ENCODE measurements at places on chromosomes 16 and 17.

DNA sequence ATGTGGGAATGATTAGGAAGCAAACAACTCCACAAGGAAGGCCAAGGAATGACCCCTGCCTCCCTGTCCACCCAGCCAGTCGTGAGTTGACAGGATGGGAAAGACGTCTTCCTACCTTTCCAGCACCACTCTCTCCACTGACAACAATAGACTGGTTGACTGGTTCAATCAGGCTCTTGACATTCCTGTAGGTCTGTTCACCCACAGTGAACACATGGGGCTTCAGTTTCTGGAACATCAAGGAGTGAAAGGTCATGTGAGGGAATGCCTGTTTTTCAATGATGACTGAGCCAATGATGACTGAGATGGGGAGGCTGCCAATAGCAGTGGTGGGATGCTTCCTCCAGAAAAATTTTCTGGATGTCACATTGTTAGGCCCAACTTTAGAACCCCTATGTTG is 9.6 kb downstream of the MYO19 start:
- DNase-seq = no peak
- no peak overlapping the region for H3K27ac ChIP-seq
- H3K4me1 ChIP-seq = no peaks in the 10 kb centered on the region
- no peaks in the 10 kb centered on the region for H3K27me3 ChIP-seq
- H3K4me3 ChIP-seq = no peak overlapping the region

DNA sequence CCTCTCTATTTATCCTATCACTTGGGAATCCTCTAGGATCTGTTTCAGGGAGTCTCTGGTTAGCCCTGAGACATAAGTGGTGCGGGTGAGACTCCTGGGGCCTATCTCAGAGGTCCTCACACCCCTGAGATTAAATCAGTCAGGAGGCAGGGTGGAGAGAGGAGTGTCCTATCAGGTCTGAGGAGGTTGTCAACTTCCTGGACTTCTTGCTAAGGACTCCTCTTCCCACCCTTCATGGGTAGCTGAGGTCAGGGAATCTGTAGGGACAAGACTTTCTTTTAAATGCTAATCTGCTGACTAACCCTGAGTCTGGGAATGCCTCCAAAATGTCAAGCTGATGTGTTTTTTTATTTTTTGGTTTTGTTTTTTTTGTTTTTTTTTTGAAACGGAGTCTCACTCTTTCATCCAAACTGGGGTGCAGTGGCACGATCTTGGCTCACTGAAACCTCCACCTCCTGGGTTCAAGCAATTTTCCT is 6.6 kb upstream of the ARMC5 start:
- H3K36me3 ChIP-seq = no peaks in the 10 kb centered on the region
- DNase-seq = no peak
- H3K27me3 ChIP-seq = no peaks in the 10 kb centered on the region

GRCh38 chr17:14733376-14733775 is 432.5 kb downstream of the HS3ST3B1 start:
- no peak overlapping the region for H3K4me3 ChIP-seq
- H3K4me1 ChIP-seq = no peaks in the 10 kb centered on the region
- no peaks in the 10 kb centered on the region for H3K27me3 ChIP-seq
- no peak for DNase-seq
- H3K27ac ChIP-seq = no peak overlapping the region

GRCh38 chr17:13413001-13413400 is 188.7 kb downstream of the HS3ST3A1 start:
- no peaks in the 10 kb centered on the region for H3K27me3 ChIP-seq
- H3K27ac ChIP-seq = no peak overlapping the region
- H3K4me3 ChIP-seq = no peak overlapping the region
- peaks cover 12% of the 10 kb centered on the region for H3K4me1 ChIP-seq
- no peak for DNase-seq

DNA sequence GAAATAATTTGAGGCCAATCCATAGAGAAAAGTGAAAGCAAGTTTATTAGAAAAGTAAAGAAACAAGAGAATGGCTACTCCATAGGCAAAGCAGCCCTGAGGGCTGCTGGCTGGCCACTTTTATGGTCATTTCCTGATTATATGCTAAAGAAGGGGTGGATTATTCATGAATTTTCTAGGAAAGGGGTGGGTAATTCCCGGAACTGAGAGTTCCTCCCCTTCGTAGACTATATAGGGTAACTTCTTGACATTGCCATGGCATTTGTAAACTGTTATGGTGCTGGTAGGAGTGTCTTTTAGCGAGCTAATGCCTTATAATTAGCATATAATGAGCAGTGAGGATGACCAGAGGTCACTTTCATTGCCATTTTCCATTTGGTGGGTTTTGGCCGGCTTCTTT is 4.4 kb downstream of the DHRS7B start:
- no peak overlapping the region for H3K27ac ChIP-seq
- DNase-seq = no peak
- H3K4me3 ChIP-seq = no peak overlapping the region
- H3K4me1 ChIP-seq = peaks cover 15% of the 10 kb centered on the region
- H3K27me3 ChIP-seq = no peaks in the 10 kb centered on the region

DNA sequence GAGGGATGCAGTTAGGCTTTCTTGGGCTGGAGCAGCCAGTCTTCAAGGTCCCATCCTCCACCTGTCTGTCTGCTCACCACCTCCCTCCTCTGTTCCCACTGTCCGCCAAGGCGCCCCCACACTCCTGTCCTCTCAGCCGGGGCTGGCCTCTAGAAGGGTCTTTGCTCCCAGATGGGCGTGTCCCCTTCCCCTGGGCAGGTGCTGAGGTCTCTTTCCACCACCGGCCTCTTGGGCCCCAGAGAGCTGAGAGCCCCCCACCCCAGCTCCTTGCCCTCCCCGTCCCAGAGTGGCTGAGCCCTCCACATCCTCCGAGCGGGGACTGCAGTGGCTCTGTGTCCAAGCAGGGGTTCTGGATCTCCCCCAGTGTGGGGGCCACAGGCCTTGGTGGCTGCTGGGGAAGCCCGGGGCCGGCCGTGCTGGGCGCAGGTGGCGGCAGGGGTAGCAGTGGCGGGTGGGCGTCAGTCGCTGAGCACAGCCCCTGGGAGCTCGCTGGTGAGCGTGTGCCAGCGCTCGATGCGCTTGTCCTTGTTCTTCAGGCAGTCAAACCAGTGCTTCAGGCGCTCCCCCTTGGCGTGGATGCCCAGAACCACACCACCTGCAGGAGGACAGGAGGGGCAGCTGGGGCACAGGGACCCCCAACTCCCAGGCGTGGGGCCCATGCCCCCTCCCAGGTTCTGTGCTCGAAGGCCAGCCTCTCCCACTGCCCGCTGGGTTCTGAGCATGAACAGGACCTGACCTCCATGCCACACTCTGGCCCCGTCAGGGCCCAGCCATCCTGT is 9.8 kb downstream of the SCGB1C2 start:
- peaks cover 4% of the 10 kb centered on the region for H3K27me3 ChIP-seq
- DNase-seq = no peak
- H3K4me3 ChIP-seq = no peak overlapping the region
- H3K27ac ChIP-seq = no peak overlapping the region
- no peaks in the 10 kb centered on the region for H3K36me3 ChIP-seq
- no peaks in the 10 kb centered on the region for H3K4me1 ChIP-seq

- DNase-seq = peak; percentile 78
- peak overlapping the region; percentile 62 for H3K4me3 ChIP-seq
- peaks cover 3% of the 10 kb centered on the region for H3K27me3 ChIP-seq
- peaks cover 4% of the 10 kb centered on the region for H3K36me3 ChIP-seq
- H3K4me1 ChIP-seq = peaks cover 38% of the 10 kb centered on the region
Measured at GRCh38 chr16:2475413-2476344, 752 bp downstream of the TBC1D24 start.

GRCh38 chr16:83915081-83915480 is 16.2 kb downstream of the MLYCD start:
- H3K27me3 ChIP-seq = no peaks in the 10 kb centered on the region
- H3K36me3 ChIP-seq = peaks cover 75% of the 10 kb centered on the region
- no peak overlapping the region for H3K27ac ChIP-seq
- no peak overlapping the region for H3K4me3 ChIP-seq
- H3K4me1 ChIP-seq = no peaks in the 10 kb centered on the region

- H3K4me1 ChIP-seq = peaks cover 68% of the 10 kb centered on the region
- H3K27ac ChIP-seq = no peak overlapping the region
- no peak for DNase-seq
- peaks cover 45% of the 10 kb centered on the region for H3K36me3 ChIP-seq
Measured at GRCh38 chr17:82241926-82242697, 13.3 kb downstream of the SLC16A3 start.

DNA sequence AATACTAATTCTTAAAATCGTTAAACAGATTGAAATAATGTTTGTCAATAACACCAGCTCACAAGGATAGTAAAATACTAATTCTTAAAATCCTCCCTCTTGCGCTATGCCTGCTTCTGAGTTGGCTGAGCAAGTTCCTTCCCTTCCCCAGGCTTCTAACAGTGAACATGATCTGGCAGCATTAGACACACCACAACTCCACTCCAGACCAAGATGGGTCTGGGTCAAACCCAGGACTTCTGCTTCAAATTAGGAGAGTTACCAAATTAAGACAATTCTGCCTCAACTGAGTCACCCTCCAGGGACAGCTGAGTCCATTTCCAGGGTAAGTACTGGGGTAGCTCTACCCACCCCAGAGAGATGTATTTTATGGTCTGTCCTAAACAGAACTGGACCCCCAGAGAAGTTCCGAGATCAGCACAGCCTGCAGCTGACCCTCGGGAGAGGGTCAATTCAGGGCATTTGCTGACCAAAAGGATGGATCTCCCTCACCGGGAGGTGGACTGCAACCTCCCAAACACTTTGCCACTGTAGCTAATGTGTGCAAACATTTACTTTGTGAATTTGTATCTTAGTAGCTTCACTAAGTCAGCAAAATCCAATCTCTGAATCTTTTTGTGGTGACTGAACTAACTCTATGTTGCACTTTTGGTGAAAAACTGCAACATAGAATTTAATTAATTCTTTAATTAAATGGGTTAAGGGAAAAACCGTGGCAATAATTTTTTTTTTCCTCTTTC is 48.8 kb downstream of the ADCY9 start:
- no peak overlapping the region for H3K4me3 ChIP-seq
- H3K27ac ChIP-seq = no peak overlapping the region
- DNase-seq = no peak
- no peaks in the 10 kb centered on the region for H3K4me1 ChIP-seq

DNA sequence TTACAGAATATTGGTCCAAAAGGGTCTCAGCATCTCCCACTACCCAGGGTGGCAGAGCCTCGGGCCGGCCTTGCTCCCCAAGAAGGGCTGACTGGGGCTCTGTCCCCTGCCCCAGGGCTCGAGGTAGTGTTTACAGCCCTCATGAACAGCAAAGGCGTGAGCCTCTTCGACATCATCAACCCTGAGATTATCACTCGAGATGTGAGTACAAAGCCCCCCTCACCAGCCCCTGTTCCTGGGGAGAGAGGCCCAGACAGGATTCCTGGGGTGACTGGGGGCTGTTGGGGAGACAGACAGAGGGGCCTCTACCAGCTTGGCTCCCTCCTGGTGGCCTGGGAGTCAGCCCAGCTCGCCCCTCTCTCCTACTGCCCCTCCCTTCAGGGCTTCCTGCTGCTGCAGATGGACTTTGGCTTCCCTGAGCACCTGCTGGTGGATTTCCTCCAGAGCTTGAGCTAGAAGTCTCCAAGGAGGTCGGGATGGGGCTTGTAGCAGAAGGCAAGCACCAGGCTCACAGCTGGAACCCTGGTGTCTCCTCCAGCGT is 6.1 kb upstream of the NLRC5 start:
- H3K27me3 ChIP-seq = no peaks in the 10 kb centered on the region
- H3K4me1 ChIP-seq = peaks cover 4% of the 10 kb centered on the region
- H3K36me3 ChIP-seq = no peaks in the 10 kb centered on the region
- DNase-seq = no peak

DNA sequence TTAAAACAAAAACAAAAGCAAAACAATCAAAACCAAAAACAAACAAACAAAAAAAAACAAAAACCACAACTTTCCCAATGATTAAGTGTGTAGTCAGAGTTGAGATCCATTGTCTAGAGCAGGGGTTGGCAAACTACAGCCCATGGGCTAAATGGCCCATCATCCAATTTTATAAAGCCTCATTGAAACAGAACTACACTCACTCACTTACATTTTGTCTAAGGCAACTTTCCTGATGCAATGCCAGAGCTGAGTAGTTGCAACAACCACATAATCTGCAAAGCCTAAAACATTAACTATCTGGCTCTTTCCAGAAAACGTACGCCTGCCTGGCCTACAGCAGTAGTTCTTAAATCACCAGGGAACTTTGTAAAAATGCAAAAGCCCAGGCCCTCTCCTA is 124.1 kb downstream of the SOX9 start:
- H3K27me3 ChIP-seq = no peaks in the 10 kb centered on the region
- DNase-seq = no peak

DNA sequence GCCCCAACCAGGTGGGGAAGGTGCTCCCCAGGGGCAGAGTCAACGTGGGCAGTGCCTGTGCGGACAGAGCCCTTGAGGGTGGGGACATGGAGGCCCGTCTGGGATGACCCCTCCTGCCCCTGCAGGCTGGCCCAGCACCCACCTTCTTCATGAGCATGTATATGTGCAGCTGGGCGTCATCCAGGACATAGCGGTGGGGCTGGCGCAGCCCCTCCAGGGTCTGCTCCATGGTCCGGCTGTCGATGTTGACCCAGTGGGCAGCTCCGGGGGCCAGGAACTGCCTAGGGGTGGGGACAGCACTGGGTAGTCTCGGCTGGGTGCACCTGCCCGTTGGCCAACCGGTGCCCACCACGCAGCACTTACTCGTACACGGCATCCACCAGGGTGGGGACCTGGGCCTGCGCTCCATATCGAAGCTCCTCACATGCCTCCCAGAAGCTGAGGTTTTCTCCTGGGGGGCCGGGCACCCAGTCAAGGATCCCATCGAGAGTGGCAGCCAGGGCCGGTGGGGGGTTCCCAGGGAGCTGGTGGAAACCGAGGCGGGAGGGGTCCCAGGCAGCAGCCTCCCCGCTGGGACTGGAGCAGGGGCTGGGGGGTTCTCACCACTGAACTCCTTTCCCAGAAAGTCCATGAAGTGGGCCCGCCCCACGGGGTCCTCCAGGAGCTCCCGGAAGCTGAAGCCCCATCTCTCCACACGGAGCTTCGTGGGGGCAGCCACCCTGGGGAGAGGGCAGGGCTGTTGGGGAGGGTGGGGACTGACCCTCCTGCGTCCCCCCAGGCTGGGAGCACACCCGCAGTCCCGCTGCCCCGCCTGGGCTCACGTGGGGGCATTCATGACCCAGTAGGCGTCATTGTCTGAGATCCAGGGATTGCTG is 5.1 kb downstream of the RGS11 start:
- peaks cover 3% of the 10 kb centered on the region for H3K27me3 ChIP-seq
- H3K4me1 ChIP-seq = no peaks in the 10 kb centered on the region
- H3K27ac ChIP-seq = no peak overlapping the region
- H3K36me3 ChIP-seq = no peaks in the 10 kb centered on the region
- H3K4me3 ChIP-seq = no peak overlapping the region
- DNase-seq = no peak

GRCh38 chr16:48575471-48576050 is 34.4 kb downstream of the N4BP1 start:
- no peak for DNase-seq
- no peaks in the 10 kb centered on the region for H3K27me3 ChIP-seq
- no peak overlapping the region for H3K27ac ChIP-seq

- no peak overlapping the region for H3K27ac ChIP-seq
- H3K36me3 ChIP-seq = no peaks in the 10 kb centered on the region
- no peaks in the 10 kb centered on the region for H3K4me1 ChIP-seq
Measured at GRCh38 chr16:67302076-67302475, 22.7 kb downstream of the PLEKHG4 start.

- no peak overlapping the region for H3K4me3 ChIP-seq
- H3K27me3 ChIP-seq = peaks cover 1% of the 10 kb centered on the region
- no peak for DNase-seq
- peaks cover 24% of the 10 kb centered on the region for H3K4me1 ChIP-seq
- H3K36me3 ChIP-seq = no peaks in the 10 kb centered on the region
Measured at GRCh38 chr17:39750131-39751015, 12.6 kb downstream of the GRB7 start.

All from common myeloid progenitor, CD34-positive (primary cell).